MV-4-11 (cell line): ENCODE measurements at places on chromosomes 6 and 20.
A peak's percentile ranks its signal among the peaks of the same experiment; 100 is the strongest.

- no peak for DNase-seq
These were observed 330.2 kb downstream of the TAF4 start for GRCh38 chr20:61735503-61735785.

GRCh38 chr6:137805622-137806021, 61.4 kb upstream of the TNFAIP3 start:
- DNase-seq: no peak

- DNase-seq: peak; percentile 66
These were observed 60.9 kb upstream of the CD93 start for GRCh38 chr20:23146857-23147637.

GRCh38 chr6:44100088-44100550, 27.1 kb downstream of the MRPL14 start:
- peak; percentile 28 for DNase-seq

GRCh38 chr6:31272436-31272835, 544 bp upstream of the HLA-C start:
- no peak for DNase-seq
